ENCODE measurements at places on chromosomes 3 and 15.

DNA sequence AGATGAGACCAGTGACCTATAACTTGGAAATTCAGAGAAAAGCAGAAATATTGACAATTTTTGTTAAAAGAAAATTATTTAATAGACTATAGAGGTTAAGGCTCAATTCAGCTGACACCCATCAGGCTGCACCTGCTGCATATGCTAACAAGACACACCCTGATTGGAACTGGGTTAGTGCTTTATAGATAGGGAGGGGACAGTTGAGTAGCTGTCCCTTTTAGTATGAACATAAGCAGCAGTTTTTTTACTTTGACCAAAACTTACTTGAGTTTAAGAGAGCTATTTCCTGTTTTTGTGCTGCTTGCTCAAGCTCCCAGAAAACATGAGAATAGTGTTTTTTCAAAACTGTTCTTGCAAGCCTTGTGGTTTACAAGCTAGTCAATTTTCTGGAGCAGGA is 292.6 kb downstream of the LRRC3B start:
- DNase-seq: no peak

DNA sequence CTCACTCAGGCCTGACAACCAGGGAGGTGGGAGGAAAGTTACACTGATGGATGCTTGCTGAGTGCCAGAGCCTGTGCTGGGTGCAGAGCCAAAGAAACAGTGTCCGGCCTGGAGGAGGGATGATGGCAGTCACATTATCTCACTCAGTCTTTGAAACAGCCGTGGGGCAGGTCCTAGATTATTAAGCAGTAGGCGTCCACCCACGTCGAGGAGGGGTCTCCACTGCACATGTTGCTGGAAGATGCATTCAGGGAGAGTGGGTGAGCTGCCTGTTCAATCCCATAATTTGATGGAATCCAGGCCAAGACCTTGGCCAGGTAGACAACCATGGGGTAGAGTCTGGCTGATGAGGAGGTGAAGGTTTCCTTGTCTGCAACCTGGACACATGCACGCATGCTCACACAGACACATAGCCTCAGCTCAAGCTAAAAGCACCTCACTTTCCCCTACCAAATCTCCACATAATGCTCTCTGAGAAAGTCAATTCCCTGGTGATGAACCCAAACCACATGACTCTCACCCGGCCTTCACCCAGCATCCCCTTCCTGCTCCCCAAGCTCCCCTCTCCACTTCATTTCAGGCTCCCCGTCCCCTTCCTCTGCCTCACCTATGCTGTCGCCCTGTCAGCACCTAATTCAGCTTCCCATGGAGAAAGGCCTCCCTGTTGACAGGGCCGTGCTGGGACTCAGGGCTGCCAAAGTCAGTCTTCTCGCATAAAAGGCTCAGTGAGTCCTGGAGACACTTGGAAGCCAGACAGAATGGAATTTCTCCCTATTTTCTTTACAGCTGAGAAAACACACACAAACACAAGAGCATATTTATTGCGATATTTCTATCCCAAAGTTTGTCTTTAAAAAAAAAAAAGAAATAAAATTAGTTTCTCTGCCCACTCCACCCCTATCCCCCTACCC is 29.8 kb downstream of the ACAN start:
- DNase-seq: no peak

- no peak for DNase-seq
Measured at GRCh38 chr3:188170461-188171459, 16.8 kb downstream of the LPP start.

DNA sequence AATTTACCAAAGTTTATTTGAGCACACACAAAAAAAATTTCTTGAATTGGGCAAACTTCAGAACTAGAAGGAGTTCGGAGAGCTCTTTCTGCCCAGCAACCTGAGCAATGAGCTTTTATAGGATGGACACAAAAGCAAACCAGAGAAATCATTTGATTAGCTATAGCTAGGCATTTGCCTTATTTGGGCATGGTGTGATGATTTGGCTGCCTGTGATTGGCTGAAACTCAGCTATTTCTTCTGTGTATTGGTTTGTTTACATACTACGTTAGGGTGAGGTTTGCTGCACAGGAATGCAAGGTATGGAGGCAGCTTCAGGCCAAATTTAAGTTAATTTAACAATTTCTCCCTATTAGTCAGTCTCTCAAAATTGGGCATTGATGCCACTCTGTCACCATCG is 65.1 kb downstream of the NEK11 start:
- DNase-seq: no peak

DNA sequence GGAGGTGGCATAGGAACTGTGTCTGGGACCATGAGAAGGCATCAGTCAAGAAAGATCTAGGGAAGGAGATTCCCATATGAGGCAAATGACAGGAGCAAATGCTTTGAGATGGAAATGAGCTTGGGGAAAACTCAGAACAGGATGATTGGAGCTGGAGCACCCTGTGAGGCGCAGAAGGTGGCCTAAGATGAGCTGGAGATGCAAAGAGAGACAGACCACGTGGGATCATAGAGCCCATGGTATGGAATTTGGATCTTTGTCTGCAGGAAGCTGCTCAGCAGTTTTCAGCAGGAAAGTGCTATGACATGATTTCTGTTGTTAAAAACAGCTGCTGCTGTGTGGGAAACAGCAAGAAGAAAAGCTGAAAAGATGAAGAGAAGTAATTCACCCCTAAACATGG is 310.6 kb downstream of the MAGI1 start:
- DNase-seq: no peak

GRCh38 chr3:17686613-17687012 is 55.8 kb downstream of the TBC1D5 start:
- DNase-seq: no peak

- no peak for DNase-seq
Measured at GRCh38 chr3:197913641-197914380, 36.2 kb upstream of the RPL35A start.

GRCh38 chr15:70026991-70027390 is 70.7 kb downstream of the TLE3 start:
- DNase-seq: no peak

DNA sequence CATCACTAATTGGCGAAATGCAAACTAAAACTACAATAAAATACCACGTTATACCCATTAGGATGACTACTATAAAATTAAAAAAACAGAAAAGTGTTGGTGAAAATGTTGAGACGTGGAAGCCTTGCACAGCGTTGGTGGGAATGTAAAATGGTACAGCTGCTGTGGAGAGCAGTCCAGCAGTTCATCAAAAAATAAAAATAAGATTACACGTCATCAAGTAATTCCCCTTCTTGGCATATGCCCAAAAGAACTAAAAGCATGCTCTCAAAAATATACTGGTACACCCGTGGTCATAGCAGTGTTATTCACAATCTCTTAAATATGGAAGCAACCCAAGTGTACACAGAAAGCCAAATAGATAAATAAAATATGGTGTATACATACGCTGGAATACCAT is 71.8 kb upstream of the NDN start:
- no peak for DNase-seq

GRCh38 chr3:46566040-46566641 is at the start of gene LRRC2:
TSS of gene LRRC2 (minus strand) at chr3:46566302. CDS start at chr3:46551591, 14,711 bp downstream.
- DNase-seq: peak; percentile 62

DNA sequence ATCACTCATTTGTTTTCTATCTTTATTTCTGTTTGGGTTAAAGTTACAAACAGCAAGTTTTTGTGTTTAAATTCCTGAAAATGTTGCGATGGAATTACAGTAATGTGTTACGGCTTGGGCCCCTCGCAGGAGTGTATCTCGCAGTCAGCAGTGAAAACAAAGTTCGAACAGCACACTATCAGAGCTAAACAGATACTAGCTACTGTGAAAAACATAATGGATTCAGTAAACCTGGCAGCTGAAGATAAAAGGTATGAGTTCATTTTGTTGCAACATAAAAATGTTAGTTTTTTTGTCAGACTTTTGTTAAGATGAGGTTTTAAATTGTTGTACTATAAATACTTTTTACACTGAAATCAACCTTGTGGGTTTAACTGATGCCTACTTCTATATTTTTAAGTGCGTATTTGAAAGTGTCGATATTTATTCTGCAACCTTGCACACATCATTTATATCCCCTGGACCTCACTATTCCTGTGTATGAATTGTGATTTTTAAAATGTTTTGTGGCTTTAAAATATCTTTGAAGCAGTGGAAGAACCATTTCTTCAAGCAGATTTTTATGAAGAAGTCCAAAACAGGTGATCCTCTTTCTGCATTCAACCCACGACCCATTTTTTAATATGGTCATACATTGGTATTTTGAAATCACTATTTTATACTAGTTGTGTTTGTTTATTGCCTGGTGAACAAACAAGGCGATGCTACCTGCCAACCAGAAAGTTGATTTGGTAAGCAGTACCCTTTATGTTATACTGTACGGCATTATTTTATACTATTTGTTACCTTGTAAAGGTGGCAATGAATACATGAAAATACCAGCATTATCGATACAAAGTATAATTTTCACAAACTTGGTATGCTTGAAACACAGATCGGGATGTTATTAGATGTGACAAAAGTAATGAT is 27.8 kb downstream of the MFN1 start:
- no peak for DNase-seq

GRCh38 chr3:43874731-43875130 is 184.0 kb downstream of the ABHD5 start:
- no peak for DNase-seq

- DNase-seq: peak; percentile 77
Measured at GRCh38 chr3:30768703-30769550, 125.5 kb downstream of the GADL1 start.

GRCh38 chr15:57198654-57199291 is 177.5 kb upstream of the CGNL1 start:
- peak; percentile 65 for DNase-seq

DNA sequence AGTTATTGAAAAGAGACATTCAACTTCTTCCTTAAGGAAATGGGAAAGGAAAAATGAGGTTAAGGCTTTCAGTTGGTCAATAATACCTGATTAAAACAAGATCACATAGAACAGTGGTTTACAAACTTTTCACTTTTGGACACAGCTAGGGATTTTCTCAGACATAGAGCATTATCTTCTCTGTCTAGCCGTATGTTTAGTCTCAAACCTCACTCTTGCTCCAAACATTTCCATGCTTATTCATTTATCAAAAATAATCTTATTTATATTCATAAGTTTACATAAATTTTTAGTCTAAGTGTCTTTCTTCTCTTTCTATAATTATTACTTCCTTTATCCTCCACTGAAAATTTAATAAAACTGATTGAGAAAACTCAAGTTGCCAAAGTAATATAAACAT is 114.2 kb upstream of the AZI2 start:
- no peak for DNase-seq

DNA sequence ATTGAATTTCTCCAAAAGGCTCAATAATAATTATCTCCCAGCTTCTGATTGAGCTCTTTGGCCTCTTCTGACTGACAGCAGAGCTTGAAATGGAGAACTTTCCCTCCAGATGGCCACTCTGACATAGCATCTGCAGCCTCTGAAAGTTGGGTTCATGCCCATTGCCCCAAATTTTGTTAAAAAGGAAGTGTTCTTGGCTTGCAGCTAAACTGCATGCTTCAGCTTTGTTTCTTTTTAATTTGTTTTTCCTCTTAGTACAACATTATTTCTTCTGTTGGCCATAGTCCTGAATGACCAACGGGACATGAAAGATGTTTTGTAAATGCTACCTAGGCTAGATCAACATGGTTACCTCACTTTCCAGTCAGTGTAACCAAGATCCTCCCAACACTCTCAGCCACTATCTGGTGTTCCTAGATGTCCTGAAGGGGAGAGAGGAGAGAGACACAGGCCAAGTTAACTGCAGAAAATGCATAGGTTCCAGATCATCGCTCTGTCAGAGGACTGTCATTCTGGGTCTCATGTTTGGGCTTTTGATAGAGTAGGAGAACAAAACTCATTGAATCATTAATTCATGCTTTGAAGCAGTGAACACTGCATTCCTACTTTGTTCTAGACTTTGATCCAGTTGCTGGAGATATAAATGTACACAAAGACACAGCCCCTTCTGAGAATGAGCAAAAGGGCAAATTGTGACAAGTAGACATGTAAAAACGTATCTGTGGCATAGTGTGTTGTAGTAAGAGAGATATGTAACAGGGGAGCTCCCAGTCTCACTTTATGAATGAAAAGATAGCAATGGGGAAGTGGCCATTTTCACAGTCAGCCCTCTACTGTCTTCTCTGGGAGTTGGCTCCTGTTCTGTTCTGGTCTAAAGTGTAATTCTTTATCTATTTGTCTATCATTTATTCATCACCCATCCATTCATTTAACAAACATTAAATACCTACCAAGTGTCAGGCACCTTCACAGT is 156.2 kb downstream of the ZNF621 start:
- DNase-seq: no peak

DNA sequence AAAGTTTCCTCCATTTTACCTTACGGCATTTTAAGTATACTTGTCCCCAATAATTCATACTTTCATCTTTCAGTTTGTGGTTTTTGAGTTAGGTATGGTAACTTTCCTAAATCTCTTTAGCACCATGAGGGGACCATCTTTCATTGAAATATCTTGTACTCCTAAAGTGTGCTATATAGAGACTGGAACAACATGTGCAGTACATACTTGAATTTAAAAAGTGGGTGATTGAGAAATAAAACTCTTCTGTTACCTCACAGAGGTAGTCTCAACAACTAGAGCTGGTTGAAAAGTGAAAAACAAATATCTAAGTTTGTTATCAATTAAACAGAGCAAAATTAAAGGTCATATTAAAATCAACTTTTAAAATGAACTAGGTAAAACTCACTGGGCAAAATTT is 423.1 kb downstream of the ROBO2 start:
- DNase-seq: no peak

DNA sequence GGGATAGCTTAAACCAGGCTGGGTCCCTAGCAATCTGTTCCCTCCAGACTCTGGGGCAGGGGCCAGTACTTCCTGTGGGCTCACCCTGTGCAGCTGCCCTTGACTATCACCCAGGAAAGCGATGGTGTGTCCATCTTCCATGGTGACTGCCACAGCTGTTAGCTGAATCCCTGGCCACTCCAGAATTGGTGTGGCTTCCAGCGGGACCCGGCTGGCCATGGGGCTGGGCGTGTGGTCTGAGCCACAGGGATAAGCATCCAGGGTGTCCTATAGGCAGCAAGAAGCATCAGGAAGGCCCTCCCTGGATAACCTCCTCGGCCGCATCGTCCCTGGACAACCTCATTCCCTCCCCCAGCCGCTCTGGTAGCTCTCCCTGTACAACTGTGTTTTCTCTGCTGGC is 7.2 kb downstream of the PLXNB1 start:
- DNase-seq: no peak

DNA sequence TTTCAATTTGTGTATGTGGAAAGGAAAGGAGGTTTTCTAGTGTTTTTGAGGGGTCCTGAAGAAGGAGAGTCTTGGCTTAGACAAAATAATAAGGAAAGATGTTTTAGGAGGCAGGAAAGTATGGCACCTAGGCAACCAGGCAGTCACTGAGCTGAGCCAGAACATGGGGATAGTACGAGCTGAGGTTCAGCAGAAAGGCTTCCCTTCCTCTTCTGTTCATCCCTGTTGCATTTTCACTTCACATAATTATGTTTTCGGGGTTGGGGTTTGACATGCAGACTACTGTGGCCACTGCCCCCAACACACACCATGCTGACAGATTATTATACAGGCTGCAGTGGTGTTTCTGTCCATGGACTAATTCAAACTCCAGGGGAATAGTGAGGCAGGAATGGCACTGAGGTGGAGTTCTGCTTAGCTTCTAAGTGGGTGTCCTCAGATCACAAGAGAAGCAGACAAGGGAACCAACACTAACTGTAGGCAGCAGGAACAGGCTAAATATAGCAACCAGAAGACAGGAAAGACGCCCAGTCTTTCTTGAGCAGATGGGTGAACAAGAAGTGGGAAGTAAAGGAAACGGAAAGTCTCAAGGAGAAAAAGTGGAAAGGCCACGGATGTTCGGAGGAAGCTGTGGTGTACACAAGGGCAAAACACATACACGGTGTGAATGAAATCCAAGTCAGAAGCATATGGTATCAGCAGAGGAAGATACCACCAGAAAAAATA is 305.8 kb downstream of the PLCL2 start:
- DNase-seq: no peak

- peak; percentile 72 for DNase-seq
Measured at GRCh38 chr15:96333131-96334016, 2.9 kb downstream of the NR2F2 start.

All from WTC11 (cell line).